AG09319 (cell line): ENCODE measurements at places on chromosomes 7 and 10.

DNA sequence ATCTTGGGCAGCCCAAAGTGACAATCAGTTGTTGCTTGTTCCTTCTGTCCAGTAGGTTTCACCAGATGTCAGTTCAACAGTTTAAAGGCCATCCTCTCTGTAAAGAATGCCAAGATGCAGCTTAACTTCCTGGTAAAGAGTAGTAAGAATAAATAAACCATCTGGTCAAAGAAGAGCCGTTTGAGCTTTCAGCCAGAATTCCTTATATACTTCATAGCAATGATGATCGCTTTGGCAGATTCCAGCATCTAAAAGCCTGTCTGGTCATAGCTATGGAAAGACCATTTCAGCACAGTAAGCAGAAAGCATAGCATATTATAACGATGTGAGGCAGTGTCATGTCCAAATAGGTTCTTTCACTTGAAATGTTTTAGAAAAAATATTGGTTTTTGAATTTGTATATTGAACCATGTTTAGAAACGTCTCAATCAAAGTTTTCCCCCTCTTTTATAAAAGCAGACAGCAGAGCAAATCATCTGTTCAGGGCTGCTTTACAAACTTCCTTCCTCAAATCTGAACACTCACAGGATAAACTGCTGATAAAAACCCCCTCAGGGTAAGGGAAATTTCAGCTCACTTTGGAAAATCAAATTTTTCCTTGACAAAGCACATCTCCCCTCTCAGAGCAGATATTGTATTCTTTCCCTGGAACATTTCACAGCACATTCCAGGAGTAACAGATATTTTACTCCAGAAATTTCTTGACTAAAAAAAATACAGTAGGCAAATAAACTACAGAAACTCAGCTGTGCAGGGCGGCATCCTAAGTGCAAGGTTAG lies 184.1 kb downstream of the NOC3L start:
- DNase-seq = no peak

- DNase-seq = no peak
These were observed 281.3 kb downstream of the ZNF248 start for GRCh38 chr10:37576154-37576553.

DNA sequence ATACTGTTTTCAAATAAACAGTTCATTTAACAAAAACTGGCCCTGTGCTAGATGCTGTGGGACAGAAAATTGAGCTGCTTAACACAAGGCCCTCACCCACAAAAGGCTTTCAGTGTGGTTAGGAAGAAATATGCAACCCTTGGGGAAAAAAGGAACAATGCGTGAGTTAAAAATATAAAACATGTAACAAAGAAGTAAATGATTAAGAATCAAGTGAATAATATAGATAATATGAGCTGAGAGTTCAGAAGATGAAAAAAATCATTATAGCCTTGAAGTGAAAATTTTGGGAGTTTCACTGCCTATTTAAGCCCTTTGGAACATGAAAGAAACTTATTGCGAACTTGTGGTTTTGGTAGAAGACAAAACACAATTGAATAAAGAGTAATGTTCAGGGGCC lies 495.4 kb downstream of the GFRA1 start:
- no peak for DNase-seq

DNA sequence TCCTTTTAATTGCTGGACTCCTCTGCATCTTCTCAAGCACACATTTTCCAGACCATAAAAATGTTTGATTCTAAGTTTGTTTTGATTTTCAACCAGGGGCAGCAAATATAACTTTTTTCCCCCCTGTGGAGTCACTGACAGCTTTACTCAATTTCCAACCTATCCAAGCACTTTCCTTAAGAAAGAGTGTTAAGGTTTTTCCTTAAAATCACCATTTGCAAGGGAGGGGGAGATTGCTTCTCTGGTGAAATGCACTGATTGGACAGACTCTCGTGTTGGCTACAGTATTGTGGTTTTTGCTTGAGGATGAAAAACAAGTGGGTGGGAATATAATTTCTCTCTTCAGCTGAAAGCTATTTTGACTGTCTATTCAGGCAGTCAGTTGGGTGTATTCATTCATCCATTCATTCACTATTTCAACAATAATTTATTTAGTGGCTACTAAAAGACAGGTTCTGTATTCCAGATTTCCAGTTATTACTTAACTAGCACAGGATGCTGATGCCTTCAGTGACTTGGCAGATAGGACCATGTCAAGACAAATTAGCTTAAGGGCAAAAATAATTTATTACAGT lies 146.3 kb downstream of the BAMBI start:
- no peak for DNase-seq

GRCh38 chr10:20746856-20747255 lies 150.3 kb downstream of the NEBL start:
- DNase-seq = no peak
